Karpas-422 (cell line): ENCODE measurements at places on chromosomes 1 and 21.

- DNase-seq = no peak
- H3K4me3 ChIP-seq = no peak overlapping the region
- H3K27ac ChIP-seq = no peak overlapping the region
- H3K36me3 ChIP-seq = no peaks in the 10 kb centered on the region
These were observed 35.8 kb downstream of the LGR6 start for GRCh38 chr1:202229376-202229775.

DNA sequence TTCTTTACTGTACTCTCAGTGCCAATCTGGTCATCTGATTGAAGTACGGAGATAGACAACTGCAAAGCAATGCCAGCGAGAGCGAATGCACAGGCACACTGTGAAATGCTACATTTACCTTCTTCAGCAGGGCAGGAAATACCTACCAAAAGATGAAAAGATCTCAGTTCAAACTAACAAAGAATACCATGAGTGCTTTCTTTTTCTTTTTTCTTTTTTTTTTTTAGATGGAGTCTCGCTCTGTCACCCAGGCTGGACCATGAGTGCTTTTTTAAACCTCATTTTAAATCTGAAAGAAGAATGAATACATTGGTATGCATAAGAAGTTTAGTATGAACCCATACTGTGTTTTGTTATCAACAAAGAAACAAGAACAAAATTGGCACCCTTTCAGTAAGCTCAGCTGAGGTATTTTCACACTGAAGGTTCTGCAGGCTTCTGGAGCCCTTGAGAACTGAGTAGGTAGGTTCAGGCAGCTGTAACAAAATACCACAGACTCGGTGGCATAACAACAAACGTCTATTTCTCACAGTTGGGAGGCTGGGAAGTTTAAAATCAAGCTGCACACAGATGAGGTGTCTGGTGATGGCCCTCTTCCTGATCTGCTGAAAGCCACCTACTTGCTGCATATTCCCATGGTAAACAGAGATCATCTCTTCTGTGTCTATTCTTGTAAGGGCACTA lies 1.7 kb upstream of the CHI3L2 start:
- H3K4me1 ChIP-seq = peaks cover 26% of the 10 kb centered on the region
- H3K27ac ChIP-seq = no peak overlapping the region
- H3K36me3 ChIP-seq = no peaks in the 10 kb centered on the region
- DNase-seq = no peak
- H3K27me3 ChIP-seq = no peaks in the 10 kb centered on the region

- H3K27me3 ChIP-seq = no peaks in the 10 kb centered on the region
- H3K4me3 ChIP-seq = no peak overlapping the region
- H3K36me3 ChIP-seq = no peaks in the 10 kb centered on the region
- peaks cover 23% of the 10 kb centered on the region for H3K4me1 ChIP-seq
- no peak overlapping the region for H3K27ac ChIP-seq
These were observed 50.1 kb downstream of the PHC2 start for GRCh38 chr1:33380811-33381210.

DNA sequence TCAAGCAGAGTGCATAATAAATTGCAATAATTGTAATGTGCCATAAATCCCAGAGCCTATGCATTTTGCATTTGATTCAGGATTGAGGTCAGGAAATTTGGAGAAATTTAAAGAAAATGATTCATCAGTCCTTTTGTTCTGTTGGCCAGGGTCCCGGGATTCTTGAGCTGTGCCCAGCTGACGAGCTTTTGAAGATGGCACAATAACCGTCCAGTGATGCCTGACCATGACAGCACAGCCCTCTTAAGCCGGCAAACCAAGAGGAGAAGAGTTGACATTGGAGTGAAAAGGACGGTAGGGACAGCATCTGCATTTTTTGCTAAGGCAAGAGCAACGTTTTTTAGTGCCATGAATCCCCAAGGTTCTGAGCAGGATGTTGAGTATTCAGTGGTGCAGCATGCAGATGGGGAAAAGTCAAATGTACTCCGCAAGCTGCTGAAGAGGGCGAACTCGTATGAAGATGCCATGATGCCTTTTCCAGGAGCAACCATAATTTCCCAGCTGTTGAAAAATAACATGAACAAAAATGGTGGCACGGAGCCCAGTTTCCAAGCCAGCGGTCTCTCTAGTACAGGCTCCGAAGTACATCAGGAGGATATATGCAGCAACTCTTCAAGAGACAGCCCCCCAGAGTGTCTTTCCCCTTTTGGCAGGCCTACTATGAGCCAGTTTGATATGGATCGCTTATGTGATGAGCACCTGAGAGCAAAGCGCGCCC lies 8.7 kb downstream of the PROX1 start:
- no peak for DNase-seq
- no peak overlapping the region for H3K4me3 ChIP-seq
- no peaks in the 10 kb centered on the region for H3K36me3 ChIP-seq
- no peaks in the 10 kb centered on the region for H3K27me3 ChIP-seq
- peaks cover 17% of the 10 kb centered on the region for H3K4me1 ChIP-seq

- no peak overlapping the region for H3K4me3 ChIP-seq
- no peaks in the 10 kb centered on the region for H3K27me3 ChIP-seq
- H3K4me1 ChIP-seq = peaks cover 8% of the 10 kb centered on the region
These were observed 16.8 kb upstream of the RIPK4 start for GRCh38 chr21:41783476-41784180.

DNA sequence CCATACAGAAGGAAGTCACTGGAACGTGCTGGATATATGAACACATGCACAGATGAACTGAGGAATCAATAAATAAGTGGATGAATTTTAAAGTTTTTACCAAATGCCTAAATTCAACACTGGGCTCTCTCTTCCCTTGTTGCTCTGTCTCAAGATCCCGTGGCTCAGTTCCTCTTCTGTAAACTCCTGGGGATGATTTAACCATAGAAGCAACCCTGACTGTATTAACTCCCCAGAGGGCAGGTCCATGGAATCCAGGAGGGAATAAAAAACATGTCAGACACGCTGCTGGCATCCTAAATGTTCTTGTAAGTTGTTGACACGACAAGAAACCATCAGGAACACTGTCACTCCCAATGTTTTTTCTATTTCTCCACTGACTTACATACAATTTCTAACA lies 45.3 kb upstream of the GPR157 start:
- H3K4me1 ChIP-seq = no peaks in the 10 kb centered on the region
- no peaks in the 10 kb centered on the region for H3K36me3 ChIP-seq
- H3K27me3 ChIP-seq = no peaks in the 10 kb centered on the region
- no peak overlapping the region for H3K4me3 ChIP-seq
- DNase-seq = no peak

GRCh38 chr1:18640228-18641004 lies 9.8 kb downstream of the PAX7 start:
- H3K4me3 ChIP-seq = no peak overlapping the region
- H3K27me3 ChIP-seq = no peaks in the 10 kb centered on the region
- H3K27ac ChIP-seq = no peak overlapping the region
- no peaks in the 10 kb centered on the region for H3K4me1 ChIP-seq
- no peaks in the 10 kb centered on the region for H3K36me3 ChIP-seq
